CD4-positive, alpha-beta T cell treated with Interferon alpha-2 for 1 hour (primary cell): ENCODE measurements at places on chromosomes 12 and 14.

GRCh38 chr12:19971361-19972280 is 396.7 kb upstream of the PDE3A start:
- DNase-seq: no peak

GRCh38 chr14:99648027-99648784 is 3.3 kb downstream of the HHIPL1 start:
- no peak for DNase-seq

DNA sequence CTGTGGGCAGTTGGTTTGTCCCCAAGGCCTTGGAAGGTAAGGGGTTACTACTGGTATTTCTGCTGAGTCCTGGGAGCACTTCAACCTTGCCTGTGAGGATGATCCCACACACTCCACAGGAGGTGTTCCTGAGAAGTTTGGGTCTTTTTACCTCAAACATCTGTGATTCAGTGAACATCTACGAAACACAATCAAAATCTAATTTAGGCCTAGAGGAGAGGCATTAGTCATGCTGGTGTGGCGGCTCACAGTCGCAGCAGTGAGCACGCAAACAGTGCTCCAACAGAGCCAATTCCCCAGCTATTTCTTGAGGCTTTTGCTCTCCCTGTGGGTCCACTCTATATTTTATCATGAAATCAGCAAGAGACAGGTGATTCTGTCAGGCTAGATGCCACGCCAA is 107.6 kb downstream of the APAF1 start:
- no peak for DNase-seq

DNA sequence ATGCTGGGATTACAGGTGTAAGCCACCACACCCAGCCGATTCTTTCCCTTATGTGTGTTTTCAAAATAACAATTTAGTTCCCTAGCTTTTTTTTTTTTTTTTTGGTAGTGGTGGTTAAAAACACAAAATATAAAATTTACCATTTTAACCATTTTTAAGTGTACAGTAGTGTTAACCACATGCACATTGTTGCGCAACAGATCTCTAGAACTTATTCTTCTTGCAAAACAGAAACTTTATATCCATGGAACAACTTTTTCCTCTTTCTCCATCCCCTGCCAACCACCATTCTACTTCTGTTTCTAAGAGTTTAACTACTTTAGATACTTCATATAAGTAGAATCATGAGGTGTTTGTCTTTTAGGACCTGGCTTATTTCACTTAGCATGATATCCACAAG is 1.1 kb upstream of the NDUFA12 start:
- DNase-seq: no peak

DNA sequence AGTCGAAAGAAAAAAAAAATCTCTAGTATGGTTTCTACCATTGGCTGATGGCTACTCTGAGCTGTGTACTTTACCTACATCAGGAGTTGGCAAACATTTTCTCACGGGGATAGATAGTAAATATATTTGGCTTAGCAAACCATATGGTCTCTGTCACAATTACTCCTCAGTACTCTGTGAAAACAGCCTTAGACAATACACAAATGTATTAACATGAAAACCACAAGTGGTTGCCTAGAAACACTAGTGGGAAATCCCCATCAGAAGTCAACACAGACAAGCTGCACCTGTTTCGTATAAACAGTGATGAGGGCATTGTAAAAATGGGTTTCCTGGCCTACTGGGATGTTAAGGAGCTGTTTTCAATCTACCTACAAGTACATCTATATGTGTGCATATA is 84.6 kb upstream of the NAV3 start:
- DNase-seq: no peak
